ENCODE measurements at places on chromosomes 1 and 21.

GRCh38 chr1:57986432-57986831 lies 560.1 kb downstream of the OMA1 start:
- DNase-seq = peak; percentile 34

GRCh38 chr1:193437785-193438184 lies 251.4 kb upstream of the B3GALT2 start:
- DNase-seq = no peak

DNA sequence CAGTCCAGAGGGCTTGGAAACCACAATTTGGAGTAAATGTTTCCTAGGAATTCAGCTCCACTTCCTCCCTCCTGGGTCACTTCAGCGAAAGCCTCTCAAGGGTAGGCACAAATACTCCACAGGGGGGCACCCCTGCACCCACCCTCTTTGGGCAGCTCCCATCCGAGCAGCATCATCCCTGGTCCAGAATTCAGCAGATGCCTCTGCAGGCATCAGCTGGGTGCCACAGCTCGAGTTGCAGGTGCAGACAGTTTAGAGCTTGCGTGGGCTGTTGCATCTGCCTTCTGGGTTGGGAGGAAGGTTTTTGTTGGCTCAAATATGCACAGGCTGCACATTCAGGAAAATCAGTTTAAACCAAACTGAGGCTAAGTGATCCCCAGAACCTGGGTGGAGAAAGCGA lies 25.0 kb downstream of the KANK4 start:
- DNase-seq = peak; percentile 53

- no peak for DNase-seq
These were observed 190.6 kb downstream of the FMN2 start for GRCh38 chr1:240282061-240282830.

- no peak for DNase-seq
These were observed 123.5 kb upstream of the HOOK1 start for GRCh38 chr1:59691261-59691660.

- DNase-seq = no peak
These were observed 106.0 kb downstream of the PTPRU start for GRCh38 chr1:29342351-29342750.

DNA sequence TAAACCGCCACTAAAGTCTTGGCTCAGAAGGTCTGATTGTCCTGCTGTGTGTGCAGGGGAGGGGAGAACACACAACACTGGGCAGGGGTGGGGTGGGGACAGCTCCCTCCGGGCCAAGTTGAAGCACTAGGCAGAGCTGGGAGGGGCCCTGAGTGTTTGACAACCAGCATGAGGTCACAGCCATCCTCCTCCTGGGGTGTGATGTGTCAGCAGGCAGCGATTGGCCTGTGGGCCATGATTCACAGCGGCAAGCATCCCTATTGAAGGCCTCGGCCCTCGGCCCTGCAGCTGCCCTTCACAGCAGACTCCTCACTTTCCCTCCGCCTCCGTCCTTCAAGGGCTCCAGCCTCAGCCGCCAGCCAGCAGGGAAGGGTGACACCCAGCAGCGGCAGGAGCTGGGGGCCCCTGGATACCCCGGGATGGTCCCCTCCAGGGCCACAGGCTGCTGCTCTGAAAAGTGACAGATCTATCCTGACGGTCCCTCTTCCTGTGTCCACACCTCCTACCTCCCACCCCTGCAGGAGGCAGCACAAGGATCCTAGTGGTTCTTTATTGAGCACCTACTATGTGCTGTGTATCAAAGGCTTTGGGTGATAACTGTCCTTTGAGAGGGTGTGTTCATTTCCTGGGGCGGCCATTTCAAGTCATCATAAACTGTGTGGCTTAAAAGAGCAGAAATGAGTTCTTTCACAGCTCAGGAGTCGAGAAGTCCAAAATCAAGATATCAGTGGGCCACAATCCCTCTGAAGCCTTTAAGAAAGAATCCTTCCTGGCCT lies 66.0 kb upstream of the SLC25A33 start:
- DNase-seq = peak; percentile 41

DNA sequence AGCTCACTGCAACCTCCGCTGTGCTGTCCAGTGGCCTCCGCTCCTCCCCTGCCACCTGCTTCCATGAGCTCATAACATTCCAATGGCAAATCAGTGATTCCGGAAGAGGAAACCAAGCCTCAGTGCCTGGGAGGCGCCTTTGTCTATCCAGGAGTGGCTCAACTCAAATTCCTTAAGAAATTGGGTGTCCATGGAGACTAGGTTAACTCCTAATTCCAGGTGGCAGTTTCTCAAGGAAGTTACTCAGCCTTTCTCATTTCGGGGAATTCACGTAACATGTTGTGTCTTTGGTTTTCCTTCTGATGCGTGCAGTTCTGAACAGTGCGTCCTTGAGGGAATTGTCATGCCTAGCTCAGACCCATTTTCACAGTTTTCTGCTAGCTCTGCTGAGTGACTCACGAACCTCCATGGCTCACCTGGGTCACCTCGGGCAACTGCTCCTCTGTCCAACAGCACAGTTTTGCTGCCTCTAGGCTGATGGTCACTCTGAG lies 89.9 kb upstream of the DSCAM start:
- DNase-seq = no peak

DNA sequence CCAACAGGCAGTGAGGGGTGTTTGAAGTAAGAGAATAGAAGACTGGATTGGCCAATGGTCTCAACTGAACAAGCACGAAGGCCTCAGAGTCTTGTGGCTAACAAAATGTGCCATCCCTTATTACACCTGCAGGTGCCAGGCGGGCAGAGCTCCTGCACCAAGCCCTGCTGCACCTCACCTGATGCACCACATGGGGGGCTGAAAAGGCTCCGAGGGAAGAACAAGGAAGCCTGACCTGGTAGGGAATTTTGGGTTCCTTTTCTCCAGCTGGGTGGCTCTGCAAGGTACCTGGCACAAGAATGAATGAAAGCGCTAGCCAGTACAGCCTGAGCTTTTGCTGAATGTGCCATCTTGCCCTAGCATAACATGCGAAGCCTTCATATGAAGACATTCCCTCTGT lies 9.7 kb downstream of the HSD3B1 start:
- no peak for DNase-seq

- DNase-seq = no peak
These were observed 4.2 kb downstream of the IGSF21 start for GRCh38 chr1:18111605-18112297.

DNA sequence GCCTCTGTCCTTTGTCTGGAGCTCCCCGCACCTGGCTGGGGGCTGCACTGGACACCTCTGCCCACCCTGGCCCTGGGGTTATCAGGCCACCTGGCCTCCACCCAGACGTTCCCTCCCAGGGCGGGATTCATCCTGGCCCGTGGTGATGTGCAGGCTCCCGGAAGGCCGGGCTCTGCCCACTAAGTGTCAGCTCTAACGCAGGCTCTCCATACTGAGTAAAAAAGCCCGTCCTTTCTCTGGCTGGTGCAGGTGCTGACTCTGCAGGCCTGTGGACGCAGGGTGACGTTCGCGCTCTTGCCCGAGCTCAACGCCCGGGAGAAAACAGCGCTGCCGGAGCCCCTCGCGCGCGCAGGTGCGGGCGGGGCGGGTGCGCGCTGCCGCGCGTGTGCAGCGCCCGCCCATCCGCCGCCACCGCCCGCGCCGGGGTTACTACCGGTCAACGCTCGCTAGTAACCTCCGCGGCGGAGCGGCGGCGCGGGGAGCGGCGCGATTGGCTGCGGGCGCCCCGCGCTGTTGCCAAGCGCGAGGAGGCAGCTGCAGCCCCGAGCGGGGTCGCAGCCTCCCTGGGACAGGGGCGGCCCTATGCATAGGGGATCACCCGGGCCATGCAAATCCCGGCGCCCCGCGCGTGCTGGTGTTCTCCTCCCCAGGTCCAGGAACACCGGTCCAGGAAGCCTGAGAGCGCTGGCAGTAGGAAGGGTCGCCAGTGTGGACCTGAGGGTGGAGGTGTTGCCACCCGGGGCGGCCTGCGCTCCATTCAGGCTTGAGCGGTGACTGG lies 15.7 kb downstream of the ABCG1 start:
- peak; percentile 62 for DNase-seq

- no peak for DNase-seq
These were observed 13.7 kb upstream of the PIGC start for GRCh38 chr1:172457479-172458130.

DNA sequence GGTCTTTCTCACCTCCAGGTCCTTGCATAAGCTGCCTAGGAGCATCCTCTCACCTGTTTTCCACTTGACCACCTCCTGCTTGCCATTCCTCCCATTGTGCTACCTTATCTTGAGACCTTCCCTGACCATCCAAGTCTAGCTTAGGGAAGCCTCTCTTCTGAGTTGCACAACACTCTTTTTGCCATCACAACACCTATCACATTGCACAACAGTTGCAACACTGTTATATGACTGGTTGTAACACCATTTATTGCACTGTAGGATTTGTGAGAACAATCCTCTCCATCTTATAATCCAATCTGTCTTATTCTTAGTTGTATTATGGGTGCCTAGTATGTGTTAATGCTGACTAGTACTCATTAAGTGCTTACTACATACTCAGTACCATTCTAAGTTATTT lies 488.7 kb downstream of the OMA1 start:
- no peak for DNase-seq

DNA sequence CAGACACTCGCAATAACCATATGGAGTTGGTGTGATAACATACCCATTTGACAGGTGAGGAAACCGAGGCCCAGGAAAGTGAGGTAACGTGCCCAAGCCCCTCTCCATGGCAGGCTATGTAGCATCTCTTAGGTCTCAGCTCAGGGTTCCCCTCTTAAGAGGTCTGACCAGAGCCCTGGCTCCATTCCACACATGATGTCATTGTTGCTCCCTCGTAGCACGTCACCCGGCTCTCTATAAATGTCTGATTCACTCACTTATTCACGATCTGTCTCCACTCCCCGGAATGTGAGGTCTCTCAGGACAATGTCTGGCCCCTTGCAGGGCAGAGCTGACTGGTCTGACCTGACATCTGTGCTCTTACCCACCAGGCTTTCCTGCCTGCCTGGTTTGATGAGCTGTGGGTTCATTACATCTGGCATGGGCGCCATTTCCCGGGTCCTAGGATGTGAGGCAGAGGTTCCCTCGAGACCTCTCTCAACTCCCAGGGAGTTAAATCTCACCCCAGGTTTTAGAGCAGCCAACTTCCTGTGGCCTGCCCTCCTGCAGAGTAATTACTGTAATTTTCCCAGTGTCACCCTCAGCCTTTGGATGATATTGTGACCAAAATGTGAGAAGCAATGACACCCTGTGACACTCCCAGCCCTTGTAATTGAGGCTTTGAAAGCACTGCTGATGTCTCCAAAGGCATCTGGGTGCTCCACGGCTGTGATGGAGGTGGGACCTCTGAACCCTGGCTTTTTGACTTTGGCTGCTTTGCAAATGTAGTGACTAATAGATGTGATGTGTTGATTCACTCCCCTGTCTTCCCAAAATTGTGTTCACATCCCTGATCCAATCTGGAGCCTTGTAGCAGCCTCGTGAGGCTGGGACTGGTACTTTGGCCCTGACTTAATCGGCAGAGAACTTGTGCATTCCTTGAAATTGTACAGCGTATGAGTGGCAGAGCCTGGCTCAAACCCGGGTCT lies 10.6 kb downstream of the ACTL8 start:
- DNase-seq = no peak

- no peak for DNase-seq
These were observed 45.1 kb downstream of the ERI3 start for GRCh38 chr1:44310006-44310405.

DNA sequence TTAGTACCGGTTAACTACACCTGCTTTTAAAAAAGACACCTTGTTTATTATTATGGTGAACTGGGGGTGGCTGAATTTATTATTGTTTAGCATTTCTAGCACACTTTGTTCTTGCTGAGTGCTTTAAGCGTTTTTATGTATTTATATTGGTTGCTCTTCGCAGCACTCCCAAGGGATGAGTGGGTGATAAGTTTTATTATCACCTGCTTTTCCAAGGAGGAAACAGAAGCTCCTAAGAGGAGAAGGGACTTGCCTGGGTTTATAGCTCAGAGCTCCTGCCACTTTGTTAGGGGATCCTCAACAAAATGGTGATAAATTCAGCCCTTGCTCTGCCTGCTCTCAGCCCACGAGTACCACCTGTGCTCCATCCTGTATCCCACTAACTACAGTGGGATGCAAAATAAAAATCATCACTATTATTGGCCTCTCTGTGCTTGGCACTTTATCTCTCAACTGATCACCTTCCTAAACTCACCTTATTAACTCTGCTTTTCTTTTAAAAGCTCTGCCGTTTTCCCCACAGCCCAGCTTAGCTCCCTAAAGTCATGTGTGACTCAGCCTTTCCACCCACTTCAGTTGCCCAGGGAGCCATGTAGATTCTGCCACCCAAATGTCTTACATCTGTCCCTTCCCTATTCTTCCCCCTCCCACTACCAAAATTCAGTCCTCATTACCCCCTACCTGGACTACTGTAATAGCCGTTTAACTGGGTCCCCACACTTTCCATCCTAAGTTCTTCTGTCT lies 44.5 kb downstream of the BCL9 start:
- DNase-seq = no peak

- no peak for DNase-seq
These were observed 79.7 kb downstream of the NGF start for GRCh38 chr1:115258302-115258866.

DNA sequence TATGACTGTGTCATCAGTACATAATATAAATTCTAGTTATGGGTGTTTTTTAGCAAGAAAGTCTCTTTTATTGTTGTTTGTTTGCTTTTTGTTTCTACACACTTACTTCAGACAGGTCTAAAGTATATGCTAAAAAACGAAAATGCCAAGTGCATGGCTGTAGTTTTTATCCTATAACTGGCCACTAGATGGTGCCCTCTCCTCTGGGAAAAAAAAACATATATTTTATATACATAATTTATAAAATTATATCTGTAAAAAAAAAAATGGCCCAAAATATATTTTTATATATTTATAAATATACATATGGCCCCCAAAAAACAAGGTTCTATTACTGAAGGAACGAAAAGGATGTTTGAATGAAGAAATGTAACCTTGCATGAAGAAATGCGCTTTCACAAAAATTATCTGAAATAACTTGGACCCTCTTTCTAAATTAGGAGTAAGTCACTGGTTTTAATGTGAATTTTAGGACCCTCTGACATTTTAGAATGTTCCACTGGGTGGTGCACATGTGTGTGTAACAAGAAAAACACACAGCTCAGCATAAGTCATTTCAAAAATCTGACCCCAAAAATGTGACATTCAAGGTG lies 93.5 kb downstream of the TTLL7 start:
- peak; percentile 54 for DNase-seq

DNA sequence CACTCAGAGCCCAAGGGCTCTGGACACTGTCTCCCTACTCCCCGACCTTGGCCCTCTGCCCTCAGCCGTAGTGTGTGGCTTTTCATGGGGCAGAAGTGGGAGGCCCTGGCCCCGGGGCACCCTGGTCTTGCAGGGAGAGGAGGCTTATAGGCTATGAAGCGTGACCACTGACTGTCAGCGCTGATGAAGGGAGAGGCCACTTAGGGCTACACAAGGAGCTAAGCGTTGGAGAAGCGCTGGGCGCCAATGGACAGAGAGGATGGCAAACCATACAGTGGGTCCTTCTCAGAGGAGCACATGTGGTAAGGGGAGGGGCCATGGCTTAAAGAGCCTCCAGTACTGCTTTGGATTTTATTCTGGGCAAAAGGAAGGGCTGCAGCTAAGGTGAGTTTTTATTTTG lies 7.9 kb downstream of the CRABP2 start:
- DNase-seq = no peak

GRCh38 chr1:196650403-196650802 lies 1.4 kb upstream of the CFH start:
- DNase-seq = no peak
